ENCODE measurements at places on chromosomes 1 and 21. TPM values are rescaled to one million over a fixed set of nuclear protein-coding genes. Genes with fewer than 3 reads are reported as not detected.

Gene KRTAP19-5
- not detected for total RNA-seq

Gene ERICH3
- not detected for total RNA-seq

DNA sequence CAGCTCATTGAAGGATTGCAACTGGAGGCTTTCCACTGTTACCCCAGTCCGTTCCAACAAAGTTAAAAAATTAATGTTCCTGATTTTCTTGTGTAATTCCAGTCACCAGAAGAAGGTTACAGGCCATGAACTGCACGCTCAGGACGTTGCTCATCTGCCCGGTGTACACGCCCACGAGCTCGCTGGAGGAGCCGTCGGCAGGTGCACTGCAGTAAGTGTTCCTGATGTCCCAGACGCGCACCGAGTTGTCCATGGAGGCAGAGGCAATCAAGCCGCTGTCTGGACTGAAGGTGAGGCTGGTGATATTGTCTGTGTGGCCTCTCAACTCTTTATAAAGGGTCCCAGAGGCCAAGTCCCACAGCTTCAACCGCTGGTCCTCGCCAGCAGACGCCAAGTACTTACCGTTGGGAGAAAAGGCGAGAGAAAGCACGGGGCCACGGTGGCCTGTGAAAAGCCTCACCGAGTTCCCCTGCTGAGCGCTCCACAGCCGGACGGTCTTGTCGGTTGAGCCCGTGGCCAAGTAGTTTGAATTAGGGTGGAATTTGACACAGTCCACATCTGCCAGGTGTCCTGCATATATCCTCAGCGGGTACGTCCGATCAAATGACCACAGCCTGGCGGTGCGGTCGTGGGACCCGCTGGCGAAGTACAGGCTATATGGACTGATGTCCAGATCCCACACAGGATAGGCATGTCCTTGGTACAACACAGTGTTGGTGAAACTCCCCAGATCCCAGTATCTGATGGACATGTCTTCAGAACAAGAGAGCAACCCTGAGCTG lies 31.5 kb downstream of the TAF5L start:
- no peak for DNase-seq

GRCh38 chr1:117794073-117794472 lies 135.3 kb downstream of the GDAP2 start:
- peak; percentile 32 for DNase-seq

Gene FMN2
- total RNA-seq, result 19.2 TPM
